ENCODE measurements at places on chromosomes 2 and 18. TPM values are rescaled to one million over a fixed set of nuclear protein-coding genes. Genes with fewer than 3 reads are reported as not detected.

DNA sequence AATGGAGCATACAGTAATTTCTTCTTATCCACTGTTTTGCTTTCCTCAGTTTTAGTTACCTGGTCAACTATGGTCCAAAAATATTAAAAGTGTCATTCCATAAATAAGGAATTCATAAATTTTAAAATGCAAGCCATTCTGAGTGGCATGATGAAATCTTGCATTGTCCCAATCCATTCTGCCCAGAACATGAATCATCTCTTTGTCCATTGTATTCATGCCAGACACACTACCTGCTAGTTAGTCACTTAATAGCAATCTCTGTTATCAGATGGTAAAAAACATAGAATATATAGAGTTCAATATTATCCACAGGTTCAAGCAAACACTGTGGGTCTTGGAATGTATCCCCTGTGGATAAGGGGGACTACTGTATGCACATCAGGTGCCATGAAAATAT, 872.2 kb upstream of the NXPH2 start:
- DNase-seq, result no peak

DNA sequence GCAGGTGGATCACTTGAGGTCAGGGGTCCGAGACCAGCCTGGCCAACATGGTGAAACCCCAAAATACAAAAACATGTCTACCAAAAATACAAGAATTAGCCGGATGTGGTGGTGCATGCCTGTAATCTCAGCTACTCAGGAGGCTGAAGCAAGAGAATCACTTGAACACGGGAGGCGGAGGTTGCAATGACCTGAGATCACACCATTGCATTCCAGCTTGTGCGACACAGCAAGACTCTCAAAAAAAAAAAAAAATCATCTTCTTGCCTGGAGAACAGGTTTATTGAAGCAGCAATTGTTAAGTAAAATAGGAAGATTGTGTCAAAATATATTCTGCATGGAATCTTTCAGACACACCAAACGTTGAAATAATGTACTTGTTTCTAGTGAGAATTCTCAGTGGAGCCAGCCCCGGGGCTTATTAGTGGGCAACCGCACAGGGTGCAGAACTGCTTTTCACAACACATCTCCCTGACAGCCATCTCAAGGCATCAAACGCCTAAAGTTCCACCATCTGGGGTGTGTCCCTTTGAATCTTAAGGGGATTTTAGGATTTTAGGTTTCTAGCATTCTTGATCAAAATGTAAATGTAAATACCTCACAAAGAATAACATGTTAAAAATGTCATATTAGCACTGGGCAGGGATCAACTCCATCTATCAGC, 28.6 kb upstream of the PPP4R1 start:
- no peak for DNase-seq

DNA sequence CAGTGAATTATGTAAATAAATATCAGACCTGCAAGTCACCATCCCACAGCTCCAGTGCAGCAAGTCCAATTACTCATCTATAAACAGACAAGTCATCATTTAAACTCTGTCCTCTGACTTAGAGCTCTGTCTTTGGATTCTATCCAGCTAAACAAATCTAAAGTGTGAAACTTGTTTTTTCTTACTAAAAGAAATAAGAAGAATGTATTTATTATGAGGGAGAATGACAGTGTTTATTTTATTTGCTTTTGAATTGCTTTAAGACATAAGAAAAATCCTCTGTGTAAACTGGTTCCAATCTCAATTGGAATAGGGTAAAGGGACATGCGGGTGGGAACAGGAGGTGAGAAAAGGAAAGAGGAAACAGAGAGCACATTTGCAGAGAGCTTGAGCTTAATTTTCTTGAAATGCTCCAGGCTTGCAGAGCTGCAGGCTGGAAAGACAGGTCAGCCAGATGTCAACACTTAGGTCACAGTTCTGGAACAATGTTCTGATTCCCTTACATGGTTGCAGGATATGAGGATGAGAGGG, 355.8 kb downstream of the MEIS1 start:
- no peak for DNase-seq

- peak; percentile 26 for DNase-seq
Observed at GRCh38 chr18:8754995-8755960, 49.9 kb downstream of the MTCL1 start.

DNA sequence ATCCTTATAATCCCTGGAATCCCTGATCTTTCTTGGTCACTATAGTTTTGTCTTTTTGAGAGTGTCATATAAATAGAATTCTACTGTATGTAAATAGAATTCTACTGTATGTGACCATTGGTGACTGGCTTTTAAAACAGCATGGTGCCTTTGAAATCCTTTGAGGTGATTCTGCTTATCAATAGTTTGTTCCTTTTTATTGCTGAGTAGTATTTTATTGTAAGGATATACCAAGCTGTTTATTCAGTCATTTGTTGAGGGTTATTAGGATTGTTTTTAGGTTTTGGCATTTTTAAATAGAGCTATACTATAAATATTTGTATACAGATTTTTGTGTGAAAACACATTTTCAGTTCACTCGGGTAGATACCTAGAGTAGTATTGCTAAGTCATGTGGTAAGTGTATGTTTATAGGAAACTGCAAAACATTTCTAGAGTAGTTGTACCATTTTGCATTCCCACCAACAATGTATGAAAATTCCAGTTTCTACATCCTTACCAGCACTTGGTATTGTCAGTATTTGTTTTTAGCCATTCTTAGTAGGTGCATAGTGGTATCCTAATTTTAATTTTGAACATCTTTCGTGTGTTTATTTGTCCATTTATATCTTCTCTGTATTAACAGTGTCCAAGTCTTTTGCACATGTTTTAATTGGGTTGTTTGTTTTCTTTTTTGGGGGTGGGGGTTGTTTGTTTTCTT, 45.6 kb downstream of the RAB3GAP1 start:
- no peak for DNase-seq

- DNase-seq, result no peak
Observed at GRCh38 chr18:63664571-63664970, 2.9 kb upstream of the SERPINB3 start.

DNA sequence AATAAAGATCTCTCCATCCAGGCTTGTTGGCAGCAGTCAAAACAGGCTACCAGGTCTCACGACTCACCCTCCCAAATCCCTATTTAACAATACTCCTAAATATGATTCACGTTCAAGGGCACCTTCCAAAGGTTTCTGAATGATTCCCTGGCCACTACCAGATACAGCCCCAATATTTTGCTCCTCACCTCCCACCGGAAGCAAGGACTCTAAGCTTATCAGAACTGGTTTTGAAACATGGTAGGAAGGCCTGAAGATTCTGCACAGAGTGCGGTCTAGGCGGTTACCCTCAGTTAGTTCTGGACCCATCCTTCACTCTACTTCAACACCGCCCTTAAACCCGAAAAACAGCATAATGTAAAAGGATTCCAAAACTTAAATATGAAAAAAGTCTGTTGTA, 5.2 kb downstream of the PPP4R1 start:
- DNase-seq, result no peak

ZNF385B gene
- not detected for total RNA-seq

ALKAL2 gene
- total RNA-seq, result 0.36 TPM
